ENCODE measurements at places on chromosomes 1 and 21.

- DNase-seq: no peak
Measured at GRCh38 chr1:110112656-110113055, 413 bp downstream of the UBL4B start.

- DNase-seq: no peak
Measured at GRCh38 chr1:235745503-235746136, 96.0 kb upstream of the GNG4 start.

DNA sequence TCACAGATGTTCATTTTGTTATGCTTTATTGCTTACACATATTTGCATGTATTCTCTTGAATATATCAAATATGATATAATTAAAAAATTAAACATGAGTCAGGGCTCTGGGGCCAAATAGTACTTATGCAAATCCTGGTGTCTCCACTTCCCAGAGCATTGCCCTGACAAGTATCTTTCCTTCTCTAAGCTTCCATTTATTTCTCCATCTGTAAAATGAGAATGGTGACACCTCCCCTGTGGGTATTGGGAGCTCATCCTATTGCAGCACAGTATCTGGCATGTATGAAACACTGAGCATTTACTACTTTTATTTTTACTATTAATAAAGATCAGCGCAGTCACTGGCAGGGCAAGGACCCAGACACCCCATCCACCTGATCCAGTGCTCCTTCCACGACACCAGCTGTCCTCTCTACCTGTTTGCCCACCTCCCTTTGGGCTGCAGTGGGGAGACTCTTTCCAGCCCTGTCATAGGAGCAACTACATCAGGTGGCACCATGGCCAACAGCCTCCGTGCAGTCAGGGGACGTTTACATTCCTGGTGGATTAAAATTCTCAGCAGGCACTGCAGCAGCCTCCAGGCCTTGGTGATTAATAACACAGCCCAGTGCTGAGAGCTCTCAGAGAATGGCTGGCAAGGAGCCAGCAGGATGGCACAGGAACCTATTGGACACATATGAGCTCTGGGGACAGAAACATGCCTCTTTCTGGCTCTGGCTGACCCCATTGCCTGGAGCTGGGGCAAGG, 113.0 kb downstream of the DMRTB1 start:
- DNase-seq: no peak

GRCh38 chr1:173403996-173404395, 73.1 kb upstream of the PRDX6 start:
- DNase-seq: no peak

DNA sequence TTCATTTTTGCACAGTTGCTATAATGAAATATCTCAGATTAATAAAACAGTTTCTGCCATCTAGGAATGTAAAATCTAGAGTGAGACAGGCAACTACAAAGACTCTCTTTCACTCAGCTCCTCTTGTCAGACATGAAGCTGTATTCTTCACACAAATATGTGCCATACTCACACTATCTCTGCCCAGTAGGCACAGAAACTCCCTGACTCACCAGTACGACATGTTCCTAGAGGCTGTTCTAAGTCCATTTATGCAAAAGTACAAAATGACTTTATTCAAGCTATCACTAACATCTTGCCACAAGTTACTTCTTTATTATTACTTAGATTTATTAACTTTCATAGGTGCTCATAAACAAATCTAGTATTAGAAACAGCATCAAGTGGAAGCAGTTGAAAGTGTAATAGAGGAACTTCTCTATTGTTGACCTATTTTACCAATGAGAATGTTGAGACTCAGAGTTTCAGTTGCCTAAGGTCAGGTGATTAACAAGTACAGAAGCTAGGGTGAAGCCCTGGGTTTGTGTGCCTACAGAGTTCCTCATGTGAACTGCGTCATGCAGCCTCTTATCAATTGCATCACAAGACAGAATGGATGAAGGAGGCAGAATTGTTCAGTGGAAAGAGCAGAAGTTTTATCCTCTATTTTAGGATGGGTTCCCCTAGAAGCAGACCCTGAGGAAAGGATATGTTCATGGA, 98.9 kb downstream of the RGS2 start:
- DNase-seq: no peak

GRCh38 chr21:34156957-34157356, 83.6 kb downstream of the MRPS6 start:
- DNase-seq: no peak

GRCh38 chr1:75731881-75732280, 7.4 kb downstream of the ACADM start:
- no peak for DNase-seq

Data from activated naive CD4-positive, alpha-beta T cell (primary cell).